ENCODE measurements at places on chromosomes 13 and 19. TPM values are rescaled to one million over a fixed set of nuclear protein-coding genes. Genes with fewer than 3 reads are reported as not detected.

CLEC4G gene
- total RNA-seq, result not detected

DNA sequence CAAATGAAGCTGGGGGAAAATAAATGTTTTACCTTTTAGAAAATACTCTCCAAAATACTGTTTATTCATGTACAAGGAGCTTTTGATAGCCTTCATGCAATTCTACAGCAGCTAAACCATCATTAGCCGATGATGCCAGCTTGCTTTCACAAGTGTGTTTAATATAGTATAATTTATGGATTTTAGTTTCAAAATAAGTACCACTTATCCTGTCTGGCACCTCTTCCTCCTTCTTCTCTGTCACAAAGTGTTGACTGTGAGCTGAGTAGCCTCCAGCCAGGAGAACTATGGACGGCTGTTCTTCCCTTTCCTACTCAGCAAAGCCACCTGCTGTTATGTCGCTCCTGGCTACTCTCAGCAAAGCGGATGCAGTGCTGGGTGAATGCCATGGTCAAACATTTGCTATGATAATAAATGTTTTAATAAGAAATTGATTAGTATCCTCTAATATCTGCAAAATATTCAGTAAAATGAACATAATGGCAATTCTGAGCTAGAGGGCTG, 238.2 kb downstream of the LIG4 start:
- no peak for DNase-seq

GRCh38 chr19:3073159-3073563, 10.9 kb upstream of the TLE5 start:
- DNase-seq, result no peak

DNA sequence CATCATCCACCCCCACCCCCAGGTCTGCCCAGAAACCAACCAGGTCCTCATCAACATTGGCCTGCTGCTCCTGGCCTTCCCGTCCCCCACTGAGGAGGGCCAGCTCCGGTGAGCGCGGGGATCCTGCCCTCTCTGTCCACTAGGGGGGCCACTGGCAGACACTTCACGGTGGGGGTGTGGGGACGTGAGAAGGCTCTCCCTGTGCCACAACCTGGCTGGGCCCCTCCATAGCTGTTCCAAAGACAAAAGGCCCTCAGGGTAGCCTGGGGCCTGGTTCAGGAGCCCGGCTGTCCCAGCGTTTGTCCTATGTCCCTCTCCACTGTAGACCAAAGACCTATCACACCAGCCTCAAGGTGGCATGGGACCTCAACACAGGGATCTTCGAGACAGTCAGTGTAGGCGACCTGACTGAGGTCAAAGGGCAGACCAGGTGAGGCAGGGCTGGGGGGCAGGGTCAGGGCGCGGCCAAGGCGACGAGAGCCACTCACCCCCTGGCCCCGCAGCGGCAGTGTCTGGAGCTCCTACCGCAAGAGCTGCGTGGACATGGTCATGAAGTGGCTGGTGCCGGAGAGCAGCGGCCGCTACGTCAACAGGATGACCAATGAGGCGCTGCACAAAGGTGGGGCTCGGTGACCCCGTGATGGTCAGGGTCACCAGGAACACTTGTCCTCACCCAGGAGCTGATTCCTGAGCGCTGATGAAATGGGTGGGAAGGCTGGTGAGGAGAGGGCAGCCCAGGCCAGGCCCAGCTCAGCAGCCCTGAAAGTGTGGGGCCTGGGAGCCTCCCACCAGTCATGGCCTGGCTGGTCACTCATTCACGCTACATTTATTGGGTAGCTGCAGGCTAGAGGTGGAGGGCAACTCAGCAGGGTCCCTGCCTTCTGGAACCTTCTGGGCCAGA, 7.9 kb downstream of the DCAF15 start:
- no peak for DNase-seq

RUBCNL gene
- total RNA-seq, result 1.4 TPM

GRCh38 chr13:33108620-33109019, 92.4 kb downstream of the KL start:
- DNase-seq, result no peak

- DNase-seq, result no peak
Measured at GRCh38 chr19:50780753-50781435, 9.3 kb upstream of the ACP4 start.

DNA sequence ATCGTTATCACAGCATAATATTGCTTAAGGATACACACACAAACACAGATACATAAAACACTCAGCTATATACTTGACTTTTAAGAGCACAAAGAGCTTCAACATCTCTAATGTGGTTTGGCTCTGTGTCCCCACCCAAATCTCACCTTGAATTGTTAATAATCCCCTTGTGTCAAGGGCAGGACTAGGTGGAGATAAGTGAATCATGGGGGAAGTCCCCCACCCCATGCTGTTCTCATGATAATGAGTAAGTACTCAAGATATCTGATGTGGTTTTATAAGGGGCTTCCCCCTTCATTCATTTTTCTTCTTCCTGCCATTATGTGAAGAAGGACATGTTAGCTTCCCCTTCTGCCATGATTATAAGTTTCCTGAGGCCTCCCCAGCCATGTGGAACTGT, 481.4 kb downstream of the PCDH9 start:
- no peak for DNase-seq

Data from progenitor cell of endocrine pancreas (in vitro differentiated cells).